Activated CD4-positive, alpha-beta T cell treated with anti-CD3 and anti-CD28 coated beads for 48 hours (primary cell): ENCODE measurements at places on chromosomes 5 and 9.

GRCh38 chr5:111514087-111514486 lies 1.8 kb upstream of the STARD4 start:
- no peak for DNase-seq

GRCh38 chr9:101449071-101449721 lies 13.6 kb upstream of the ALDOB start:
- DNase-seq, result peak; percentile 64

DNA sequence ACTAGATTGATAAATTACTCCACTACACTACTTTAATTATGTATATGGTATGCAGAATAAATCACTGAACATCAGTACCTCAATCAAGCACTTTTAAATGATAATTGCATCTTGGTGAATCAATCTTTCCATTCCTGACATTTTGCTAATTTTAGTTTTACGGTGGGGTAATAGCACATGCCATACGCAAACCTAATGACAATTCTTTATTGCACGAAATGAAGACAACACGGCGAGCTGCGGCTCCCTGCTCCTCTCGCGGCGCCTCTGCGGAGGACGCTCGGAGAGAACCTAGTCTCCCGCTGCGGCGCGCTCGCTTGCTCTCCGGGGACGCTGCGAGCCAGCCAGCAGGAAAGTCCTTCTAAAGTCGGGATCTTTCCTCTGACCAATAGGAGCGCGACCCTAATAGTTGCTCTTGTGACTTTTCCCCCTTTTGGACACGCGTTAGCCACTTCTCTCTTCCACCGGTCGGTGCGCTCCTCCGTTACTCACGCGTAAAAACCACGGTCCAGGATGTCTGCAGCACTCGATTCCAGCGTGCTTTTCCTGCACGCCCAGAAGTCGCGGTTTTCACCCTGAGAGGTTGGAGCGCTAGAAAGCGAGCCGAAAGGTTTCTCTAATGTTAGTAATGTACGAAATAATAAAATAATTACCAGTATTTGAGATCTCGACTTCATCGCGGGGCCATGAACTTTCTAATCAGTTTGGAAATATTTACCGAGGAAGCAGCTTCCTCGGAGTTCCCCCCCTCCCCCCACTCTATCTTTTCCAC lies 1.0 kb upstream of the MEF2C start:
- peak; percentile 26 for DNase-seq

DNA sequence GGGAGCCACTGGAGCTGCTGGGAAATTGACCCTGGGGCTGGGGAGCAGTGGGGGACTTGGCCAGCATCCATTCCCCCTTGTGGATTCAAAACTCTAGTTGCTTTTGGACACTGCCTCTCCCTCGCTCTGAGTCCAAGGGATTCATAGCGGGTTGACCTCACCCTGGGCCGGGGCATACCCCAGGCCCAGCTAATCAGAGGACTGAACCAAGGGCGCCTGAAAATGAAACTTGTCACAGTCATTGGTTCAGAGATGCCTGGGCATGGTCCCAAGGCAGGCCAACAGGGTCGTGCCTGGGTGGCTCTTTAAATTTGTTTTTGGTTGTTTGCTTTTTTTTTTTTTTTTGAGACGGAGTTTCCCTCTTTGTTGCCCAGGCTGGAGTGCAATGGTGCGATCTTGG lies 22.6 kb downstream of the STK10 start:
- no peak for DNase-seq

DNA sequence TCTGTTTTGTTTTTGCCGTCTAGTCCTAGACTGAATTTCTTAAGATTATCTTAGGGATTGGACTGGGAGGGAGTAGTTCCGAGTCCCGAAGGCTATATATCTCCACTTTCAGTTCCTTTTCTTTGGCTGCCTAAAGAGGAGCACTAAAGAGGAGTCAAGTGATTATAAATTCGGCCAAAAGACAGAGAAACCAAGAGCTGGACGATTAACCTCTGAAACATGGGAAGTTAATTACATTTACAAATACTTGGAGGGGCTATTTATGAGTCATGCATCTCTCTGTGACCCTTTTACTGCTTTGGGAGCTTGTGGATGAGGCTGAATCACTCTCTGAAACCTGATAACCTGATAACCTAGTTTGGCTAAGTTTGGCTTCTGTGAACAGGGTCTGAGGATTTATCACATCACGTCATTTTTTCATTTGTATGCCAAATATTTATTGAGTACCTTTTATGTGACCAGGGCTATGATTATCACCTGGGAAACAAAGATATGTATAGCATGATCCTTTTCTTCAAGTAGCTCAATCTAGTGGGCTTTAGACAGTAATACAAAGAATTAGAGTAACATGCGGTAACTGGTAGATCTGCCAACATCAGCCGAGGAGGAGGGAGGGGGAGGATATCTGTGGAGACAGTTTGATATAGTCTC lies 180.9 kb downstream of the CD180 start:
- DNase-seq, result no peak

GRCh38 chr9:136264031-136264430 lies 18.4 kb upstream of the QSOX2 start:
- DNase-seq, result no peak

DNA sequence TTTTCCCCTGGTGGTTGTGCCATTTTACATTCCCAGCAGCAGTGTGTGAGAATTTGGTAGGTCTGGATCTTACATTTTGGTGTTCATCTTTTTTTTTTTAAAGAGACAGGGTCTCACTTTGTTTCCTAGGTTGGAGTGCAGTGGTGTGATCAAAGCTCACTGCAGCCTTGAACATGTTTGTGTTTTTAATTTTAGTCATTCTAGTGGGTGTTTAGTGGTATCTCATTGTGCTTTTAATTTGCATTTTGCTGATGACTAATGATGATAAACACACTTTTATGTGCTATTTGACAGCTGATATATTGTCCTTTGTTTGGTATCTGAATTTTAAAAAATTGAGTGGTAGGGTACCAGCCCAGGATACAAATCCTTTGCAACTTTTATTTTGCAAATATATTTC lies 53.4 kb upstream of the POMT1 start:
- DNase-seq, result no peak

DNA sequence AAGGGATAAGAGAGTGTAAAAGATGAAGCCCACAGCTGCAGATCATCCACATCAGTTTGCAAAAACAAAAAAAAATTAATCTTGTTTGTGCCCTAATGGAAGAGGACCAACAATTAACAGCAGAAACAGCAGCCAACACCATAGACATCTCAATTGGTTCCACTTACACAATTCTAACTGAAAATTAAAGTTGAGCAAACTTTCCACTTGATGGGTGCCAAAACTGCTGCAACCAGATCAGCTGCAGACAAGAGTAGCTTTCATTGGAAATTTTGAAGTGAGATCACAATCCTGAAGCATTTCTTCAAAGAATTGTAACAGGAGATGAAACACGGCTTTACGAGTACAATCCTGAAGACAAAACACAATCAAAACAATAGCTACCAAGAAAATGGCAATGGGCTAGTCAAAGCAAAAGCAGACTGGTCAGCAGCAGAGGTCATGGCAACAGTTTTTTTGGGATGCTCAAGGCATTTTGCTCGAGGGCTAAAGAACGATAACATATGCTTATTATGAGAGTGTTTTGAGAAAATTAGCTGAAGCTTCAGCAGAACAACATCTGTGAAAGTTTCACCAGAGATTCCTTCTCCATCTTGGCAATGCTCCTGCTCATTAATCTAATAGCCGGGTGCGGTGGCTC lies 4.1 kb upstream of the RBM27 start:
- DNase-seq, result no peak

GRCh38 chr9:31799953-31800609 lies 584.4 kb upstream of the ACO1 start:
- DNase-seq, result no peak

DNA sequence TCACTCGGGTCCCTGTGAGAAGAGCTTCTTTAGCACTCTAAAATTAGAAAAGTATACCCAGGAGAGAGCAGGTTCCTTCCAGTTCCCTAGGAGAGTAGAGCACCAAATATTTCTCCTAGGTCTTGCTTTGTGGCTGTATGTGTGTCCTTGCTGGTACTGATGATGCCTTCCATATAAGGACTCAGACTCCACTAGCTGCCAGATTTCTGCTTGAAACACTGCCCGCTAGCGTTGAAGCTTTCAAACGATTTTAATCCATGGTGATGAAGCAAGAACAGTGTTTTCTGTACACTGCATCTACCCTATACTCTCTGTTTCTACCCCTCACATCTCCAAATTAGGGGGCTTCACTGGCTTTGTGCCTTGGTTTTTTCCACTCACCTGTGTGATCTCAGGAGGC lies 2.4 kb upstream of the SMC2 start:
- DNase-seq, result peak; percentile 24

- no peak for DNase-seq
These were observed 177.0 kb upstream of the GRIN3A start for GRCh38 chr9:101915482-101915881.

- DNase-seq, result peak; percentile 69
These were observed 246.5 kb downstream of the SYK start for GRCh38 chr9:91047993-91048607.

DNA sequence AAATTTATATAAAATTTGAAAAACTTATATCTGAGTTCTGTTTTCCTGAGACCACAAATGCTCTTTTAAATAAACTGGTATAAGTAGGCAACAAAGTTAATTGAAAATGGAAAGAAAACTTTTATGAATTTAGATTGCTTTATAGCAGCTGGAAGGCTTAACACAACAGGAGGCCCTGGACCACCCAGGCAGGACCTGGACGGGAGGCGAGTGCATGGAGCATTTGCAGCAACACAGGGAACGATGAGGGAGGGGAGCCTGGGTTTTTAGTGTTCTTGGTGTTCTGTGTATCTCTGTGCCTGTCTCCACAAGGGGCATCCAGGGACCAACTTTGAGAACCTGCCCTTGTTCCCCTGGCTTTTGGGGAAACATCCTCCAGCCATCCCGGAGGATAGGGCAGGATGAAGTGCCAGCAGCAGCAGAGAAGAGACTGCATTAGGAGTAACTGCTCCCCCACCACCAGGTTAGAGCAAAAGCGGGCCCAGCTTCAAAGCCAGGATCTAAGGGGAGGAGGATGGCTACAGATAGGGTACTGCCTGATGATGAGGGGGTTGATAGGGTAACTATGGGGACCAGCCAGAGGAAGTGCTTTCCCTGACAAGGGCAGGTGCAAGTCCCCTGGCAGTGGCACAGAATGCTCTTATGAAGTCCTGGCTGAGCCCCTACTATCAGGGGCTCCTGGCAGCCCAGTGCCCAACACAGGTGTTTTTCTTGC lies 6.7 kb upstream of the SPATA31E1 start:
- no peak for DNase-seq

DNA sequence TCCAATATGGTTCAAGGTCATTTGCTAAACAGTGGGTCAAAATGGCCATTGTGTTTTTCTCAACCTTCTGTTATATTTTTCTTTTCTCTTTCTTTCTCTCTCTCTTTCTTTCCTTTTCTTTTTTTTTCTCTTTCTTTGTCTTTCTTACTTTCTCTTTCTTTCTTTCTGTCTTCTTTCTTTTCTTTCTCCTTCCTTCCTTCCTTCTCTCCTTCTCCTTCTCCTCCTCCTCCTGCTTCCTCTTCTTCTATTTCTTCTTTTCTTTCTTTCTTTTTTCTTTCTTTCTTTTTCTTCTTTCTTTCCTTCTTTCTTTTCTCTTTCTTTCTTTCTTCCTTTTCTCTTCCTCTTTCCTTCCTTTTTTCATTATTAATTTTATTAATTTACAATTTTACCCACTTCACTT lies 619.5 kb downstream of the IRX1 start:
- DNase-seq, result no peak

- no peak for DNase-seq
These were observed 514.2 kb downstream of the BNC2 start for GRCh38 chr9:16356196-16356765.

GRCh38 chr5:125410537-125411070 lies 664.2 kb upstream of the ZNF608 start:
- no peak for DNase-seq
